Stimulated activated CD4-positive, alpha-beta T cell treated with anti-CD3 and anti-CD28 coated beads, Interleukin-2, amount 100 ng/mL, for 24 hours (primary cell): ENCODE measurements at places on chromosomes 5 and 9.

DNA sequence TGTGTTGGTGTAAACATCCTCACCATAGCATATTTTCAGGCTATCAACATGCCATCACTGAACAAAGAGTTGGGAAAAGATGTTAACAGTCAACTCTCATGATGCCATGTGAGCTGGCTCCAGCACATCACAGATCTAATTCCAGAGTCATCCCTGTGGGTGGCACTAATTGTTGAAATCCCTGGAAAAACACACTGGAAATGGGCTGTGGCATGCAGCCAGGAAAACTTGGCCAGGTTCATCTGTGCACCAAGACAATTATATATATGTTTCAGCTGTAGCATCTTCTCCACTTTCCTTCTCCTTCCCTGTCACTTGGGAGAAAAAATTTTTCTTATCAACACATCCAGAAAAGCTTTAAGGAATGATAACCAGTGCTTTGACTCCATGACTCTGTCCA, 313.7 kb downstream of the TRIM32 start:
- no peak for DNase-seq

GRCh38 chr5:53089481-53089991, 20.0 kb downstream of the MOCS2 start:
- DNase-seq = no peak

GRCh38 chr9:12185856-12186255, 507.3 kb upstream of the TYRP1 start:
- no peak for DNase-seq

- DNase-seq = no peak
These were observed 37.3 kb downstream of the SPTLC1 start for GRCh38 chr9:92077888-92078287.

DNA sequence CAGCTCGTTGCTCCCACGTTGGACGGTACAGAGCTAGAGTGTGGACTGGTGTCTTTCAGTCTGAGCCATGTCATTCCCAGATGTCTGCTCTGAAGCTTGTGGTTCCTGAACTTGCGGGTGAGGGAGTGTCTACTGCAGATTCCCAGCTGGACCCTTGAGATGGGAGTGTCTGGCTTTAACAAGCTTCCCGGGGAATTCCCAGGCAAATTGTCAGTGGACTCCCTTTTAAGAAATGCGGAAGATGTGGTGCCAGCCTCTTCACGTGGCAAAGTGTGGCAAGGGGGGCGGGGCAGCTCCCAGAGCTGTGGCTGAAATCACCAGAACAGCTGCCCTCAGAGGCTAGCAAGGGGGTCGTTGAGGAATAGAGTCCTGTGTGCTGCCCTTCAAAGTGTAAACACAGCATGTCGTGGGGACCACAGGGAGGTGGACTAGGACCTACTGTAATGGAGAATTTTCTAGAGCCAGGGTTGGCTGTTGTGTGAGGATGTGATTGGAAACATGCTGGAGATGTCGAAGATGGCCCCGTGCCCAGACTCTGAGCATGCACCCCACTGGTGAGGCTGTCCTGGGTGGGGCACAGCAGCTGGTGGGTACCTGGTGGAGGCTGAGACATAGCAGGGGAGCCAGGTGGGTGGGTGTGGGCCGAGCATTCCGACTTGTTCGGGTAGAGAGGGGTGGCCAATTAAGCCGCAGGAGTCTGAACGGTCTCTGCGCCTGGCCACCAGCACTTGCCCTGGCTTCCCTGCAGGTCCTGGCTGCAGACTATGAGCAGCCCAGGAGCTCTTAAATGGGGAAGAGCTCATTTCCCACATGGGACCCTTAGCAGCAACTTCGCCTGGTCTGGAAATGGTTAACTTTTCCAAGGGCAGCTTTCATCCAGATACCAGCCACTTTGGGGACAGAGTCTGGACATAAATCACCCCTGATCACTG, 37.4 kb downstream of the PRRX2 start:
- DNase-seq = no peak
